H9 (cell line): ENCODE measurements at places on chromosomes 3 and 15.

GRCh38 chr15:23690450-23690852 is 3.3 kb upstream of the NDN start:
- H3K27me3 ChIP-seq: no peaks in the 10 kb centered on the region
- H3K27ac ChIP-seq: no peak overlapping the region
- no peak overlapping the region for H3K4me3 ChIP-seq
- no peaks in the 10 kb centered on the region for H3K4me1 ChIP-seq
- peaks cover 6% of the 10 kb centered on the region for H3K36me3 ChIP-seq

- H3K36me3 ChIP-seq: no peaks in the 10 kb centered on the region
- H3K27me3 ChIP-seq: no peaks in the 10 kb centered on the region
- H3K27ac ChIP-seq: no peak overlapping the region
- no peak for DNase-seq
- H3K4me1 ChIP-seq: no peaks in the 10 kb centered on the region
Observed at GRCh38 chr3:81251096-81251495, 510.3 kb downstream of the GBE1 start.

DNA sequence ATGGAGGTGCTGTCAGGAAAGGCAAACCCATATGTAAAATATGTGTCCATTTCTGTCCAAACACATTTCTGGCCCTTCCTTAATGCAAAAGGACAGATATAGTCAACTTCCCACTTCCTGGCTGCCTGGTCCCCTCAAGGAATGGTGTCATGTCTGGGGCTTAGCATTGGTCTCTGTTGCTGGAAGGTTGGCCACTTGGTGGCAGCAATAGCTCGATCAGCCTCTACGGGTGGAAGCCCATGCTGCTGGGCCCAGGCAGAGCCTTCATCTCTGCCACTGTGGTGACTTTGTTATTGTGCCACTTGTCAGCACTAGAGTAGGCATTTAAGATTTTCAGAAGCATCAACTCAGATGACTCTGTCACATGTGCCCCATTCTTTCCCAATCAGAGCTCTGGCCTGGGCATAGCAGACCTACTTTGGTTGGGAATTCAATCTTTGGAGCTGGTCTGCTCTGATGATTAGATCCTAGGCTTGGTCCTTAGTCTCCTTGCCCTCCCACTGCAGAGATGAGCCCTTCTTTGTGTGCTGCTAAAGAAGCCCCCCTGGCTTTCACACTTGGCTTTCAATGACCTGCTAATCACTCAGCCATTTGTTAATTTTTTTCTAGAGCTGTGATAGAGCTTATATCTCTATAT is 51.0 kb upstream of the SPSB4 start:
- H3K4me3 ChIP-seq: no peak overlapping the region
- no peaks in the 10 kb centered on the region for H3K4me1 ChIP-seq

DNA sequence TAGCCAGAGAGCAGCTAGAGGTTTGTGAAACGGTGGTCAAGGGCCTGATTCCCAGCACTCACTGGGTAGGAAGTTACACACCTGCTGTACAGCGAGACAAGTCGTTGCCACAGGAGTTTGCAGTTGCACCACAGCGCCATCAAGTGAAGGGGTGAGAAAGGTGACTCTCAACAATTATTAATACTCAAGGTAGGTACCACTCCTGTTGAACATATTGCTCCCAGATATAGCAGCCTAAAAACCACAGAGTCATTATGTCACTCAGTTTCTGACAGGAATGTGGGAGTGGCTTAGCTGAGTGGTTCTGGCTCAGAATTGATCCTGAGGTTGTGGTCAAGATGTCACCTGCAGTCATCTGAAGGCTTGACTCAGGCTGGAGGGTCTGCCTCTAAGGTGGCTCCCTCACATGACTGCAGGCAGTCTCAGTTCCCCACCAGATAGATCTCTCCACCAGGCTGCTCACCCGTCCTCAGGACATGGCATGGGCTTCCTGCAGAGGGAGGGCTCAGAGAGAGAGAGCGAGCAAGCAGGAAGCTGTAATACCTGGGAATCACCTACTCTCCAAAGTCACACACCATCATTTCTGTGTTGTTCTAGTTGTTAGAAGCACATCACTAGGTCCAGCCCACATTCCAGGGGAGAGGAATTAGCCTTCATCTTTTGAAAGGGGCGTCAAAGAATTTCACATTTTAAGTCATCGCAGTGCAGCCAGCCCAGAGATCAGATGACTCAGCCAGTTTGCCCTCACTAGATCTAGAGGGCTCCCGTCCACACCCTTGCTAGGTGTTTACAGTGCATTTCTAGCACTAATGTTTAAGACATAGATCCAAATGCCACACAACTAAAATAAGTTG is 17.0 kb upstream of the ANO10 start:
- peak; percentile 44 for DNase-seq
- no peak overlapping the region for H3K4me3 ChIP-seq
- no peak overlapping the region for H3K27ac ChIP-seq
- H3K4me1 ChIP-seq: no peaks in the 10 kb centered on the region
- no peaks in the 10 kb centered on the region for H3K36me3 ChIP-seq

- no peak overlapping the region for H3K27ac ChIP-seq
- peaks cover 4% of the 10 kb centered on the region; the same call in 1 of the 2 replicates for H3K4me1 ChIP-seq
- H3K36me3 ChIP-seq: no peaks in the 10 kb centered on the region
Observed at GRCh38 chr3:195913382-195913781, 5.0 kb upstream of the TNK2 start.

DNA sequence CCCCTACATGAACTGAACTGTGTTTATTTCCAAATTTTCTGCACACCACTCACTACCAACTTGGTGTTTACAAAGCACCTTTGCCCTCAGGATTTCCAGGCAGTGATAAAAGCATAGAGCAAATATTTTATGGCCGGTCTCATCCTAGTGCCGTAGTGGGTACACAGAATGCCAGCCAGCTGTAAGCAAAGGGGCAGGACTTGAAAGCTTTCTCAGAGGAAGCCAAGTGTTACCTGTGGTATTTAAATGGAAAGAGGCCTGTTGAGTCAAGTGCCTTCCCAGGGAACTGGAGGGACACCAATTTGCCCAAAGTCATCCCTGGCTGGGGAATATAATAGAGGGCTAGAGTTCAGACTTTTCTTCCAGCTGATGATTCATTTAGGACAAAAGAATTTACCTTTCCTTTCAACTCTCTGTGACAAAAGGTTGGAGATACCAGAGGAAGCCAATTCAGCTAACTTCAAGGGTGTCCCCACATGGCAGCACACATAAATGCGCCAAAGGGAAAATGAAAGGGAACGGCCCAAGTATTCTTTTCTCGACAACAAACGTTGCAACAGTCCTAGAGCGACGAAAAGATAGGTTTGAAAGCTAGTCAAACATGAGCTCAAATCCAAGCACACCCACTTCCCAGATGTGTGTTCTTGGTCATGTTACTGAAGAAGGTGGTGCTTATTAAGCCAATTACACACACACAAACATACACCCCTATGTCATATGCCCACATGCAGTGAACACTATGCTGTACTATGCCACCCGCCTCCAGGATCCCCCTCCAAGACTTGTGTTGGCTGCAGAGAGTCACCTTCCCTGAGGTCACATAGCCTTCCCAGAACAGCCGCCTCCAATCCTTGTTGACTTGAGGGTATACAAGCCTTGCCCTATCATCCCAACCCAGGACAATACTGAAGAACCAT is 27.7 kb downstream of the MAGI1 start:
- no peaks in the 10 kb centered on the region for H3K27me3 ChIP-seq
- H3K27ac ChIP-seq: no peak overlapping the region
- peaks cover 12% of the 10 kb centered on the region for H3K4me1 ChIP-seq
- no peaks in the 10 kb centered on the region for H3K36me3 ChIP-seq
- no peak overlapping the region for H3K4me3 ChIP-seq

DNA sequence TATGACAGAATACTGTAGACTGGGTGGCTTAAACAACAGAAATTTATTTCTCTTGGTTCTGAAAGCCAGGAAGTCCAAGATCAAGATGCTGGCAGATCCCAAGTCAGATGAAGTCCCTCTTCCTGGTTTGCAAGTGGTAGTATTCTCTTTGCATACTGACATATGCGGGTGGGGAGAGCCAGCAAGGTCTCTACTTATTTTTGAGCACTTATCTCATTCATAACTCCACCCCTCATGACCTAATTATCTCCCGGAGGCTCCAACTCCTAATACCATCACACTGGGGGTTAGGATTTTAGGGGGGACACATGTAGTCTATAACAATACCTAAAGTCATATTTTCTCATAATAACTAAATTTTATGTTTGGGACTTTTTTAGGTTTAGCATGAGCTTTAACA is 65.3 kb downstream of the BLM start:
- no peaks in the 10 kb centered on the region for H3K4me1 ChIP-seq
- no peaks in the 10 kb centered on the region for H3K27me3 ChIP-seq
- H3K36me3 ChIP-seq: peaks cover 55% of the 10 kb centered on the region
- H3K27ac ChIP-seq: no peak overlapping the region
- no peak for DNase-seq

- H3K36me3 ChIP-seq: no peaks in the 10 kb centered on the region
- H3K27me3 ChIP-seq: peaks cover 79% of the 10 kb centered on the region
- H3K27ac ChIP-seq: no peak overlapping the region
- DNase-seq: no peak
Observed at GRCh38 chr3:134651347-134652041, 672 bp upstream of the KY start.

GRCh38 chr3:61464518-61465140 is 96.7 kb upstream of the PTPRG start:
- no peaks in the 10 kb centered on the region for H3K4me1 ChIP-seq
- no peak overlapping the region for H3K27ac ChIP-seq
- H3K4me3 ChIP-seq: no peak overlapping the region
- H3K27me3 ChIP-seq: no peaks in the 10 kb centered on the region
- H3K36me3 ChIP-seq: no peaks in the 10 kb centered on the region

- no peak overlapping the region for H3K4me3 ChIP-seq
- H3K36me3 ChIP-seq: no peaks in the 10 kb centered on the region
- peaks cover 2% of the 10 kb centered on the region; the same call in 1 of the 2 replicates for H3K4me1 ChIP-seq
- H3K27ac ChIP-seq: no peak overlapping the region
- no peaks in the 10 kb centered on the region for H3K27me3 ChIP-seq
Observed at GRCh38 chr3:7749931-7750695, 751.5 kb upstream of the LMCD1 start.

DNA sequence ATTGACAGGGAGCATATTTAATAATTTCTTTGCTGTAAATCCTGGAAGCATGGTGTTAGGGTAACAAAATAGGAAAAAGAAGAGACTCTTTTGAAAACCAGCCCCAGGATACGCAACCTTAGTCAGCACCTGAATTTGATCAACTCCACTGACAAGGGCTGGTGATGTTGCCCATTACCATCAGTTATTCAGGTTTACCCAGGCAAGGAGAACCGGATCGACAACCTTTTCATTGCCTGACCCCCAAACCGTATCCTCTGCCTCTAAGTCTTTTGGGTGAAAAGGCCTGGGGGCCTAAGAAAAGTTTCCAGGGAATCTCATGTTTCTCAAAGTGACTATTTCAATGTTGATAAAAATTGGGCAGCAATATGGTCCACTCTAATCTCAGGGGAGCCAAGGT is 313.3 kb downstream of the KBTBD8 start:
- no peak overlapping the region for H3K27ac ChIP-seq
- no peaks in the 10 kb centered on the region for H3K4me1 ChIP-seq
- no peaks in the 10 kb centered on the region for H3K27me3 ChIP-seq
- DNase-seq: no peak

DNA sequence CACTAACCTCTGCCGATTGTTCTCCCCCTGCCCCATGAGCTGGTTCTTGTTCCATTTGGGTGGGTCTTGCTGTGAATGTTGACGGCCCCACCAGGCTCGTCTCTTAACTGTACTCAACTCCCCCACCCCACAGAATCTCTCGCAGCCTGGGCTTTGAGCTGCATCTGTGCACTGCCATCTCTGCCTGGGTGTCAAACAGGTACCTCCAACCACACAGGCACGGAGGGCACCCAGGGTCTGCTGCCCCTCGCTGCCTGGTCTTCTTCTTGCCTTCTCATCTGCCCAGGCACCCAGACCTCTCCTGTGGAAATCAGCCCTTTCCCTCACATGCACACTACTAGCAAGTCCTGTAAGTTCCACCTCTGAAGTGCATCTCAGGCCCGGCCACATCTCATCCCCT is 10.1 kb downstream of the TLR9 start:
- no peaks in the 10 kb centered on the region for H3K27me3 ChIP-seq
- peaks cover 51% of the 10 kb centered on the region for H3K36me3 ChIP-seq
- DNase-seq: peak; percentile 15
- H3K4me1 ChIP-seq: no peaks in the 10 kb centered on the region; the same call in 1 of the 2 replicates

- no peak overlapping the region for H3K4me3 ChIP-seq
- H3K4me1 ChIP-seq: no peaks in the 10 kb centered on the region
- H3K27ac ChIP-seq: no peak overlapping the region
Observed at GRCh38 chr15:80523746-80524145, 119.6 kb downstream of the ARNT2 start.
